ENCODE measurements at places on chromosomes 2 and 18.
A peak's percentile ranks its signal among the peaks of the same experiment; 100 is the strongest.

DNA sequence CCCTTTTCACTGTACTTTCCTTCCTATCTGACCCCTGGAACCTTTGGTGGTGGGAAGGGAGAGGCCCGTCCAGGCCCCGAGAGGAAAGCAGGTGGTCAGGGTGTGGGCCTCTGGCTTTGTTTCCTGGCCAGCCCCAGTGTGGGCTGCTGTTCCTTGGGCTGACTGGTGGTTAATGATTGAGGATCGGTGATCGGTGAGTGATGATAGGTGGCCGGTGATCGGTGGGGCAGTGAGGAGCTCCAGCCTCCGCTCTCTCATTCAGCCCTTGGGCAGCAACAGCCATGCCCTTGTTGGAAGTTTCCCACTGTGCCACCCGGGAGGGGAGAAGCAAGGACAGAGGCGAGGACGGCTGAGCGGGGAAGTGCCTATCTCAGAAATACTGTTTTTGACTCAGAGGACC lies 7.3 kb downstream of the ACKR3 start:
- DNase-seq: no peak

- no peak for DNase-seq
Observed at GRCh38 chr2:121833358-121833723, 77.9 kb downstream of the TSN start.

- no peak for DNase-seq
Observed at GRCh38 chr18:23331091-23331920, 121.8 kb upstream of the RIOK3 start.

GRCh38 chr18:58338961-58339592 lies 289.8 kb downstream of the ALPK2 start:
- no peak for DNase-seq

DNA sequence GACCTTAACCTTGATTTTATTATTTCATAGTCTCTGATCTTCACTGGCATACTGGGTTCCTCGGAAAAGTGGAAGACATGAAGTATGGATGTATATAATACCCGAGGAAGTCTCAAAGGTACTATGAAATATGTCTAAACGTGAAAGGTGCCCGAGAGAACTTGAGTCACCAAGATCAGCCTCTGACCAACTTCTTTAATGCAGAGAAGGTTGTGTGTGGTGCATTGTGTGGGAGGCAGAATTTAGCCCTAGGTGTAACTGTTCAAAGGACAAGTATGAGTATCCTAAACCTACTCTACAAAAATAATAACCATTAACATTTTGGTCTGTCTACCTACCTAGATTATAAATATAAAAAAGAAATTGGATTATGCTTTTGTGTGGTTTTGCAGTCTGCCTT lies 36.1 kb downstream of the OSBPL6 start:
- DNase-seq: no peak

- no peak for DNase-seq
Observed at GRCh38 chr18:44518666-44519065, 162.0 kb upstream of the SETBP1 start.

- no peak for DNase-seq
Observed at GRCh38 chr2:196201229-196202009, 30.0 kb upstream of the STK17B start.

DNA sequence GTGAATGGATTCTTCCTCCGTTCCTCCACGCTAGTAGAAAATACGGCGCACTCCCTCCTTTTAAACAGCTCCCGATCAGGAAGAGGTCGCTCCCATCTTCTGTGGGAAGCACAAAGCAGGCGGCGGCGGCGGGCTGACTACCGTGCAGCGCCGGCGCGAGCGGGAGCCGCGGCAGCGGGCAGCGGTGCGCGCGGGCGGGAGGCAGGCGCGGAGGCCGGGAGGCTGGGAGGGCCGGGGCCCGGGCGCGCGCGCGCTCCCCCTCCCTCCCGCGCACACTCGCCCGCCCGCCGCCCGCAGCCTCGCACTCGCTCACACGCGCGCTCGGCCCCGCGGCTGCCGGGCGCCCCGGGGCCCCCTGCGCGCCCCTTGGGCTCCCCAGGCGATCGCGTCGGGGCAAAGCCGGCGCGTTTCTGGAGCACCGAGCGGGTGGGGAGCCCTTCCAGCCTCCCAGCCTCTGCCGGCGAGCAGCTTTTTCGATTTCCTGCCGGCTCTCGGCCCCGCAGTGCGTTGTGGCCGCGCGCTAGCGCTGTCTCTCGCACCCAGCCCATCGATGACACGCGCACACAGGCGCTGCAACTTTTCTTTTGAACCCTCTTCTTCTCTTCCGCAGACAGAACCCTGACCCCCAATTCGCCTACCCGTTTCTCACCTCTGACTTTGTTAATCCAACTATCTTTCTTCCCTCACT lies at the start of gene SLC8A1:
SLC8A1 (minus strand) TSS at position 173 of the 688 bp plus-strand sequence.
- DNase-seq: no peak

DNA sequence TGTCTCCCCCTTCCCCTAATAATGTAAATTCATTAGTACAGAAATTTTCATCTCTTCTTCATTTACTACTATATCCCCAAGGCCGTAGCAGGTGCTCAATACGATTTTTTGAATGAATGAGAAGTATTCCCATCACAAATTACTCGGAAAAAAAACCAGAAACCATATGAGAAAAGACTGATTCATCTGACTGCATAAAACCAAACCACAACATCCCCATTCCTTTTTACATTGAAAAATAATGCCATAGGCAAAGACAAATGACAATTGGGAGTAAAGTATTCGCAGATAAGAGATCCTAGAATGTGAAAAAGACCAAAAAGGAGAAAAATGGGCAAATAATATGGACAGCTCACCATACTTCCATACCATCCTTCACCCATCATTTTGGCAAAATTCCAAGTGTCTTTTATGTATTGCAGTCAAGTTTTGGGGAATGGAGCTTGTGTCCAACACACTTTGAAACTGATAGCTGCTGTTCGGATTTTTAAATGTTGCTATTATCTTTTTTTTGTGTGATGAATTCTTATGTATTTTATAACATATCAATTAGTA lies 1.5 kb downstream of the ZC3H8 start:
- DNase-seq: no peak

GRCh38 chr2:128214866-128215460 lies 103.7 kb downstream of the HS6ST1 start:
- DNase-seq: no peak

DNA sequence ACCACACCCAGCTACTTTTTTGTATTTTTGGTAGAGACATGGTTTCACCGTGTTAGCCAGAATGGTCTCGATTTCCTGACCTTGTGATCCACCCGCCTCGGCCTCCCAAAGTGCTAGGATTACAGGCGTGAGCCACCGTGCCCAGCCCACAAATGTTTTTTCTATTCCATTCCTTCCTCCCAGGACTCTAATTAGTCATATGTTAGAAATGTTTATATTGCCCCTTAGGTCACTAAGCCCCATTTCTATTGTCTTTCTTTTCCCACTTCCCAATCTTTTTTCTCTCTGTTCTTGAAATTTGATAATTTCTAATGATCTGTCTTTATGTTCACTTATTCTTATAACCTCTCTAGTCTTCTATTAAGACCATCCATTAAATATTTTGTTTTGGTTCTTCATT lies 31.3 kb upstream of the CDCA7 start:
- no peak for DNase-seq

DNA sequence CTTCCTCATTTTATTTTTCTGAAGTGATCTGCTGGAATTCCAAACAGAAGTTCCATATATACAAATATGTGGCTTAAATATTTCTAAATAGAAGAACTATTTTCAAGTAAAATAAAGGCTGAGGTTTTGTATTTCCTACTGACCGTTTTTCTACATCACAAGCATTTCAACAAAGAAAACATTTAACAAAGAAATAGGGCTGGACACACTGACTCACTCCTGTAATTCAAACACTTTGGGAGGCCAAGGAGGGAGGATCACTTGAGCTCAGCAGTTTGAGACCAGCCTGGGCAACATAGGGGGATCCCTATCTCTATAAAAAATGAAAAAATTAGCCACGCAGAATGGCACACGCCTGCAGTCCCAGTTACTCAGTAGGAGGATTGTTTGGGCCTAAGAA lies 44.6 kb downstream of the TANK start:
- DNase-seq: no peak

DNA sequence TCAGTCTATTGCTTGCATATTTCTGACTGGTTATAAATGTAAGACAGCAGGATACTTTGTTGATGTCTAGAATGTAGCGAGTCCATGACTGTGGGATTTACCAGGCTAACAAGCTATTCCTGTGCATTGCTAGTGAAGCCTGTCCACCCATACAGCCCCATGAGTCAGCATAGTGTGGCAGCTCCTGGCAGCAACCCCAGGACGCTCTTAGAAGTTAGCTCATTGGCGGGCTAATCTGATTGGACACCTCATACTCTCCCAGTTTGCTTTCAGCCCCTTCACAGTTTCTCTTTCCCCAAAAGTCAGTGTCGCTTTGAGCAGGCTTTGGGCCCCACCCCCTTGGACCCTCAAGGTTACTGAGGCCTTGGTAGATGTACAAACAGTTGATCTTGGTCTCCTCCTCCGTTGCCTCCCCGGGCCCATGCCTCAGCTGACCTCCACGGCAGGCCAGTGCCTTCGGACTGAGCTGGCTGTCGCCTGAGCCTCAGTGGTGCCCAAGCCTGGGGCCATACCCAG lies 48.0 kb downstream of the COA5 start:
- DNase-seq: no peak

- no peak for DNase-seq
Observed at GRCh38 chr2:40225670-40226210, 226.2 kb downstream of the SLC8A1 start.

GRCh38 chr2:101930847-101931246 lies 60.9 kb upstream of the IL1R2 start:
- DNase-seq: no peak

DNA sequence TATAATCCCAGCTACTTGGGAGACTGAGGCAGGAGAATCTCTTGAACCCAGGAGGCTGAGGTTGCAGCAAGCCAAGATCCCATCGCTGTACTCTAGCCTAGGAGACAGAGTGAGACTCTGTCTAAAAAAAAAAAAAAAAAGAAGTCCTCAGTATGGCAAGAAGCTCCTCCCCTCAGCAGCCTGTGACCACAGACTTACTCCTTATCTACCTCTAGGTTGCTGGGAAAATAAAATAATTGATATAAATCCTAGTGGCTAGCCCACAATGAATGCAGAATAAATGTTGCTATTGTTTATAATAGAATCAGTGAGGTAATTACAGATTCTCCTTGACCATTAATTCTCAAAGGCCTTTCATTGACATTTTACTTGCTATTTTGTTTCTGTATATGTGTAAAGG lies 70.6 kb downstream of the IRS1 start:
- DNase-seq: no peak

- DNase-seq: no peak
Observed at GRCh38 chr2:72965770-72966450, 48.6 kb downstream of the EMX1 start.

- no peak for DNase-seq
Observed at GRCh38 chr2:77005522-77005921, 516.7 kb downstream of the LRRTM4 start.

- no peak for DNase-seq
Observed at GRCh38 chr2:42588121-42588520, 19.7 kb downstream of the MTA3 start.

DNA sequence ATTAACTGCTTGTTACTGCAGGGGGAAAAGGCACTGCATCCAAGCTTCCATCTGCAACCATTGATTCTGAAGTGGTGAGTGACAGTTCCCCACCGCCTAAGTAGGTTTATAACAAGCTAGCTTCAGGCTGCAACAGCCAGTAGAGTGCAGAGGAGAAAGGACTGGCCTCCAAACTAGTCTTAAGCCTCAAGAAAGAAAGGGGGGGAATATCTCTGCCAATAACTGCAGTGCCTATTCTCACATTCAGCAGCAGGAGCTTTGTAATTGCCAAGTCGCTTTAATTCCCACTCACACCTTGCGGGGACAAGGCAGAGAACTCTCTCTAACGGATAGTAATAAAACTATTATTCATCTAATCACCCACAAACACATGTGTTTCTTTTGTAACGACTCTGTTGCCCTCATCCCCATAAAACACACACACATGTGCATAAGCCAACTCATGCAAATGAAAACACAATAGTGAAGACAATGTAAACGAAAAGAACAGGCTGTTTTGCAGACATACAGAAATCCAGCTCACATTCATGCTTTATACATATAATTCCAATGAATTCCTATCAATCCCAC lies 1963.3 kb upstream of the PIK3C3 start:
- no peak for DNase-seq

GRCh38 chr18:2510416-2510815 lies 60.9 kb downstream of the METTL4 start:
- no peak for DNase-seq

- DNase-seq: no peak
Observed at GRCh38 chr18:13005289-13005688, 14.1 kb downstream of the CEP192 start.

- no peak for DNase-seq
Observed at GRCh38 chr18:7447318-7448028, 119.6 kb upstream of the PTPRM start.

DNA sequence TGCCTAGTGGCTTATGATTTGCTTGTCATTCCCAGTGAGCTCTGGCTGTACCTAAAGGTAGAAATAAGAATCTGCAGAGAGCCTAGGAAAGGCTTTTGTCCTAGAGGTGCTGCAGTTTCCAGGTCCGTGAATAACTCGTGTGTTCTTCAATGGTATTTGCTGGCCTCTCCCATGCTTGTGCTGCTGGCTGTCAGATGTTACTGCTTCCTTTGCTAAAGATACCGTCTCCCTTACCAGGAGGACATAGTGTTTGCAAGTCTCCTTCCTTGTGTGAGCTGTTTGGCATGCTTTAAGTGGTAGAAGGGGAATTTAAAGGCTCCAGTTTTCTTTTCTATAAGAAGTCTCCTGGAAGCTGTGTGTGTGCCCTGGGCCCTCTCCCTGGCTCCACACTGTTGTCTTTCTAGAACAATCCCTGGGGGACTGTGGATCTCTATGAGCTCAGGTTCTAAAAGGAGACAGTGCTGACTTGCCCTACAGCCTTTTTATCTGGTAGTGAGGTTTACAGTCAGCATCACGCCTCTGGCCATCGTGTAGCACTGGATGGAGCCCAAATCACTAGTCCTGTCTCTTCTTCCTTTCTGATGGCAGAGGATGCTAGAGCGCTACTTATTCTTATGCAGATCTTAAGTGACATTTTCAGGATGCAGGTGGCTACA lies 65.8 kb downstream of the RNF144A start:
- DNase-seq: no peak

DNA sequence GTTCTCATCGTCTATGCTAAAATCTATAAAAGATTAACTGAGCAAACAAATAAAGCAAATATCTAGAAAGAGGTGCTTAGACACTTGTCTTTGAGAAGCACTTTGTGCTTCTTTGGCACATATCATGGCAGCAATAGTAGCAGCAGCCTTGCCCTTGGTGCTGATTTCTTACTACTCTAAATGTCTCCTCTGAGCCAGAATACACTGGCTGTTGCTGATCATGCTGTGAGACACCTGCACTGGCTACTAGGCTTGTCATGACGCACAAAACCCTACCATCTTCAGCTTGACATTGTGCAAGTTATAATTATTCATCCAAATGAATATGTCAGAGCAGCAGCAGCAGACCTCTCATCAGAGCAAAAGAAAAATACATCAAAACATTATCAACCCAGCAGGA lies 46.7 kb downstream of the FANCL start:
- no peak for DNase-seq

GRCh38 chr2:158994920-158995676 lies 26.7 kb downstream of the TANC1 start:
- no peak for DNase-seq

GRCh38 chr2:58240670-58241545 lies at the start of gene FANCL:
FANCL (minus strand) TSS chr2:58241325; CDS start chr2:58241313, 12 bp downstream.
- DNase-seq: peak; percentile 23

- DNase-seq: no peak
Observed at GRCh38 chr2:8646731-8647461, 35.0 kb upstream of the ID2 start.

- DNase-seq: no peak
Observed at GRCh38 chr2:95380280-95380679, 22.2 kb upstream of the FAHD2A start.

GRCh38 chr2:42089340-42089925 lies 41.6 kb downstream of the PKDCC start:
- peak; percentile 54 for DNase-seq

Data from CD4-positive, alpha-beta T cell (primary cell).